Smooth muscle cell of trachea (primary cell): ENCODE measurements at places on chromosomes 6 and 20. TPM values are rescaled to one million over a fixed set of nuclear protein-coding genes. Genes with fewer than 3 reads are reported as not detected.

The TTBK1 gene
- under 0.01 TPM in 1 of 2 replicates, not detected in the other for total RNA-seq

The EXOC2 gene
- total RNA-seq: 40.3 and 48.5 TPM in 2 replicates

The TRIM27 gene
- total RNA-seq: 45.2 and 61.4 TPM in 2 replicates

The ZBTB9 gene
- 5.1 and 5.3 TPM in 2 replicates for total RNA-seq

The ZKSCAN3 gene
- 5.8 and 8.1 TPM in 2 replicates for total RNA-seq

The MYLK4 gene
- total RNA-seq: 0.44 and 0.50 TPM in 2 replicates

The PSORS1C2 gene
- not detected in 2 replicates for total RNA-seq

The ENPP4 gene
- 0.50 and 1.0 TPM in 2 replicates for total RNA-seq

The HAO1 gene
- not detected in 2 replicates for total RNA-seq

The CLIC5 gene
- not detected in 2 replicates for total RNA-seq

The MEP1A gene
- total RNA-seq: not detected in 2 replicates

The FAM209B gene
- not detected in 2 replicates for total RNA-seq

The SRSF12 gene
- not detected in 2 replicates for total RNA-seq

The SNX9 gene
- total RNA-seq: 104 and 130 TPM in 2 replicates

The MSH5 gene
- 5.8 and 15.9 TPM in 2 replicates for total RNA-seq

The TMEM200A gene
- total RNA-seq: 44.5 and 62.5 TPM in 2 replicates

The HLA-DOA gene
- total RNA-seq: under 0.01 TPM in 1 of 2 replicates, not detected in the other

The HINT3 gene
- total RNA-seq: 20.3 and 25.5 TPM in 2 replicates

The CYP24A1 gene
- total RNA-seq: not detected in 2 replicates

The PLN gene
- under 0.01 TPM in 1 of 2 replicates, not detected in the other for total RNA-seq

The BANF2 gene
- total RNA-seq: not detected in 2 replicates

The FRS3 gene
- total RNA-seq: 1.7 and 2.8 TPM in 2 replicates

The ACTL10 gene
- 3.0 and 3.3 TPM in 2 replicates for total RNA-seq

The CFAP206 gene
- total RNA-seq: 0.44 and 0.50 TPM in 2 replicates

The PPP1R14C gene
- total RNA-seq: 0.29 and 0.33 TPM in 2 replicates

The COL9A1 gene
- not detected in 2 replicates for total RNA-seq
